ENCODE measurements at places on chromosomes 3 and 15.

- no peak for DNase-seq
Measured at GRCh38 chr3:145209561-145209960, 951.4 kb downstream of the PLOD2 start.

DNA sequence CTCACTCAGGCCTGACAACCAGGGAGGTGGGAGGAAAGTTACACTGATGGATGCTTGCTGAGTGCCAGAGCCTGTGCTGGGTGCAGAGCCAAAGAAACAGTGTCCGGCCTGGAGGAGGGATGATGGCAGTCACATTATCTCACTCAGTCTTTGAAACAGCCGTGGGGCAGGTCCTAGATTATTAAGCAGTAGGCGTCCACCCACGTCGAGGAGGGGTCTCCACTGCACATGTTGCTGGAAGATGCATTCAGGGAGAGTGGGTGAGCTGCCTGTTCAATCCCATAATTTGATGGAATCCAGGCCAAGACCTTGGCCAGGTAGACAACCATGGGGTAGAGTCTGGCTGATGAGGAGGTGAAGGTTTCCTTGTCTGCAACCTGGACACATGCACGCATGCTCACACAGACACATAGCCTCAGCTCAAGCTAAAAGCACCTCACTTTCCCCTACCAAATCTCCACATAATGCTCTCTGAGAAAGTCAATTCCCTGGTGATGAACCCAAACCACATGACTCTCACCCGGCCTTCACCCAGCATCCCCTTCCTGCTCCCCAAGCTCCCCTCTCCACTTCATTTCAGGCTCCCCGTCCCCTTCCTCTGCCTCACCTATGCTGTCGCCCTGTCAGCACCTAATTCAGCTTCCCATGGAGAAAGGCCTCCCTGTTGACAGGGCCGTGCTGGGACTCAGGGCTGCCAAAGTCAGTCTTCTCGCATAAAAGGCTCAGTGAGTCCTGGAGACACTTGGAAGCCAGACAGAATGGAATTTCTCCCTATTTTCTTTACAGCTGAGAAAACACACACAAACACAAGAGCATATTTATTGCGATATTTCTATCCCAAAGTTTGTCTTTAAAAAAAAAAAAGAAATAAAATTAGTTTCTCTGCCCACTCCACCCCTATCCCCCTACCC is 29.8 kb downstream of the ACAN start:
- no peak for DNase-seq

DNA sequence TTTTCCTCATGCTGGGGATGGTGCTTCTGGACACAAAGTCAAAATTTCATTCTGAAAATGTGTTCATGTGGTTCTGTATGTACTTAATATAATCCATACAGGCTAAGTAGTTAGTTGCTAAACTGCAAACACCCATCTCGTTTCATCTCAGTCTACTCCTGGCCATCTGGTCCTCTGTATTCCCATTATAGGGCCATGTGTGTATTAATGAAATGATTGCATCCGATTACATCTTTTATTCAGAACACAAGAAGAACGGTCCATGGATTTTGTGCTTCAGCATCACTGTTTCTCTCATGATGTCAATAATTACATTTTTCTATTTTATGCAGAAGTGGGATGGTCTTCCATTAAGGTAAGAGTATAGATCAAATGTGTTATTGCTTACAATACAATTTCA is 6.1 kb upstream of the GJD2 start:
- DNase-seq = no peak

DNA sequence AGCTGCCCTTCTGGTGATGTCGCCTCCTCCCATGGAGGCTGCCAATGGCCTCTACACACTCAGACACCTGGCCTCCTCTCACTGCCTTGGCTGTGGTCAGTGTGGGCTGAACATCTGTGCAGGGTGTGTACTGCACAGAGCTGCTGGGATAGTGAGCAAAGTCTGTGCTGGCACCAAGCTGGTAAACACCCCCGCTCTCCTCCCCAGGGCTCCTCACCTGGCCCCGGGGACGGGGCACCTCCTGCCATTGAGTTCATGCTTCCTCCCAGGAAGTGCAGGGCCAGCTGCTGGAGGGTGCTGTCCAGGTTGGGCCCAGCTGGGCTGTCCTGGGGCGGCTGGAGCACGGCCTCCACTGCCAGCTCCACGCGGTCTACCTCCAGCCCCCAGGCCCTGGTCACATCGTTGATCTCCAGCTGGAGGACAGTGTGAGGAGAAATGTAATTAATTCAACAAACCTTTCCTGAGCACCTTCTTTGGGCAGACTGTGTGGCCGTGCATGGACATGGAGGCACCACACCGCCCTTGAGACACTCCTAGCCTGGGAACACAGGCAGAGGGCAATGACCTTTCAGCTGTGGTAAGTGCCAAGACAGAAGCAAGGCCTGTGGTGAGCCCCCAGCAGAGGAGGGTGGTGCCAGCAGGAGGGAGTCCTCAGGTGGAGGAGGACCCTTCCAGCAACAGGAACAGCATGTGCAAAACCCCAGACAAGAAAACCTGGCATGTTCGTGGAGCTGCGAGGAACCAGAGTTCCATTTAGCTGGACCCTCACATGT is 6.8 kb downstream of the STOML1 start:
- DNase-seq = no peak

- no peak for DNase-seq
Measured at GRCh38 chr3:72127844-72128243, 342.9 kb upstream of the PROK2 start.

- DNase-seq = no peak
Measured at GRCh38 chr3:124248471-124249028, 256.6 kb upstream of the ROPN1 start.

DNA sequence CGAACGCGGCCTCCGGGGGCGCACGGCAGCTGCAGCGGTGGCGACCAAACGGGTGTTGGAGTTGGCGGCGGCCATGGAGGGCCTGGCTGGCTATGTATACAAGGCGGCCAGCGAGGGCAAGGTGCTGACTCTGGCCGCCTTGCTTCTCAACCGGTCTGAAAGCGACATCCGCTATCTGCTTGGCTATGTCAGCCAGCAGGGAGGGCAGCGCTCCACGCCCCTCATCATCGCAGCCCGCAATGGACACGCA is 725 bp downstream of the FEM1B start:
- peak; percentile 65 for DNase-seq

DNA sequence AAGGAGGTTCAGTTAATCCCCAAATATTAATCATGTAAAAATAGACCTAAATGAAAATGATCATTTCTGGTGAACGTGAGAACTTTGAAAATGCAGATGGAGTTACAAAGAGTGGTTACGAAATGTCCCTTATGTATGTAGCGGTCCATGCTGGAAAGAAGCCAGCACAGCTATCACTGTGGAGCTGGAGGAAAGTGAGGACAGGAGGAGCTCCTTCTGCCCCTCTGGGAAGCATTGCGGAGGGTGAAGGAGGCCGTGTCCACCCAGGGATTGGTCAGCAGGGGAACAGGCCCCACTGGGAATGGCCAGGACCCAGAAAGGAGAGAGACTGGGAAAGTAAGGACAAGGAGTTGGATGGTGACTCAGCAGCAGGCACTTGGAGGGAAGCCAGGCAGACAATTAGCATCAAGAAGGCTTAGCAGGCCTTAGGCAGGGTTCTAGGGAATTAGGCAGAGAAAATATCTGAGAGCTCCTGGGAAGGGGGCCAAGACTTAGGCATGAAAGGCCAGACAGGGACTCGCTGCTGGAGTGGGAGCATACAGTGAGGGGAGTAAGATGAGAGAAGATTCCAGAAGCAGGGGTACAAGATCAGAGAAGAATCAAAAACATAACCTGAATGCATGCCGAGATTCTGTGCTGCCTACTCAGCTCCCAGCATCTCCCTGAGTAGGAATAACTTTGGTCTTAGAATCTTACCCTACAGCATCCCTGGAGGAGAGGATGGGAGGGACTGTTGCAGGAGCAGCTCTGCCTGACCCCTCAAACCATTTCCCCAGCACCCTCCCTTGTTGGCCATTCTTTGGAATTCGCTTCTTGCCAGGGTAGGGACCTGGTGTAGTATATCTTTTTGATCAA is 171.0 kb upstream of the UMPS start:
- no peak for DNase-seq

DNA sequence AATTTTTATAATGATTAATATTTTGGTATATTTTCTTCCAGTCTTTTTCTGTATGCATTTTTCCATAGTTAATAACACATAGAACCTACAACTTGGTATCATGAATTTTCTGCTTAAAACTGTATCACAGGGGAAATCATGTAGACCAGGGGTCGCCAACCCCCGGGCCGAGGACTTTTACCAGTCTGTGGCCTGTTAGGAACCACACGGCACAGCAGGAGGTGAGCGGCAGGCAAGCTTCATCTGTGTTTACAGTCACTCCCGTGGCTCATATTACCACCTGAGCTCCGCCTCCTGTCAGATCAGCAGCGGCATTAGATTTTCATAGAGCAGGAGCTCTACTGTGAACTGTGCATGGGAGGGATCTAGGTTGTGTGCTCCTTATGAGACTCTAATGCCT is 54.7 kb downstream of the RPL22L1 start:
- peak; percentile 7 for DNase-seq

DNA sequence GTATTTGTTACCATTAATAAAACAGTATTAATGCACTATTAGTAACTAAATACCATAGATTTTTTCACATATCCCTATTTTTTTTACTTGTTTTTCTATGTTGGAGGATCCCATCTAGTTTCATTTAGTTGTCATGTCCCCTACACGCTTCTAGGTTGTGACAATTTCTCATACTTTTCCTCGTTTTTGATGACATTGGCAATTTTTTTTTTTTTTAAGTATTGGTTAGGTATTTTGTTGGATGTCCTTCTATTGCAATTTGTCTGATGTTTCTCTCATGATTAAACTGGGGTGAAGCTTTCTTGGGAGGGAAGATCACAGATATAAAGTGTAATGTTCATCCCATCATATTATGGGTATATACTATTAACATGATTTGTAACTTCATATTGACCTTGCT is 409.1 kb upstream of the CNTN6 start:
- DNase-seq = no peak

DNA sequence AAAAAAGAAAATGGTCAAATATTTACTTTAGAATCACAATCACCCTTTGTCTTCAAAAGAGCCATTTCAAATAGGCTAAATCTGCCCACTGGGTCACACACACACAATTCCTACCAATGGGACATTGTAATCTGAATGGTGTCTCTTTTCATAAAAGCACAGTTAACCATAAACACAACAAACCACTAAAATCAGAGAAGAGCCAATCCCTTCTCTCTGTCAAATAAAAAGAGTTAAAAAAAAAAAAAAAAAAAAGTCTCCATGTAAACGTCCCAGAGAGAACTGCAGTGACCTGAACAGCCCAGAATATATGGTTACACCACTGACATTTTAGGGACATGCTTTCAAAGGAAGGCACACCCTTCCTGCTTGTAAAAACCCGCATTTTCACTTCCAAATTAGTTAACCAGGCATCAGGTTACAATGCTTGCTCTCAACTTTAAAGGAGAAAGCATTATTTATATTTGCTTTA is 63.7 kb downstream of the PRICKLE2 start:
- peak; percentile 6 for DNase-seq

All from HepG2 (cell line).